Stimulated activated CD4-positive, alpha-beta T cell treated with anti-CD3 and anti-CD28 coated beads, Interleukin-4, amount 100 ng/mL, for 4 hours (primary cell): ENCODE measurements at places on chromosomes 1 and 21.

DNA sequence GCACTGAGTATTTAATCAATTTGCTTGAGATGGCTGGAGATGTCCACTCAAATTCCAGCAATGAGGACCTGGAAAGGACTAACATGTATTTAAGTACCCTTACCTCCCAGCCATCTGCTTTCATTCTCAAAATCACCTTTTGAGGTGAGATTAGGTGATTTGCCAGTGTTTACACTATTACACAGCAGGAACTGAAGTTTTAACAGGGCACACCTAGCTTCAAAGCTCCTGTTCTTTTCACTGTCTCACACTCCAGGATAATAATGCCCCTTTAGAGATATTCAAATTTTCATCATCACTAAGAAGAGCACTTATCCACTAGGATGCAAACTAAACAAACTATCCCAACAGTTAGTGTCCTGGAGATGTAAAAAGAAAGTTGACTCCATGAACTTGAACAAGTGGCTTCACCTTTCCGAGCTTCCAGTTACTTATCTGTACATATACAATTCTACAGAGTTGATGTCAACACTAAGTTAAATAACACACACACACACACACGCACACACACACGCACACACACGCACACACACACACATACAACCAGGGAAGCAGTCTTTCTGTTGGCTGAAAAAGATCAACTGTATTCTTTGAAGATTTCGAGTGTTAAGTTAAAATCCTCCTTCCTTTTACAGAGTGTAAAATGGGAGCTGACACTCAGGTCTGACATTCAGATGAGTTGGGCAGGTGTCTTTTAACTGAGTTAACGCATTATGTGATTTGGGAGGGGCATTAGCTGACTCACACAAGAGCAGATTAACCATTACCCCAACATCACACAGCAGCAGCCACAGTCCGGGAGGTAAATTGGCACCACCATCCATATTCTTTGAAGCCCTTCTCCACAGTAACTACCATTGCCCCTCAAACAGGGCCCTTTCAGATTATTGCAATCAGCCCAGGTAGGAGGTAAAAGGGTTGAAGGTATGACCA is 15.5 kb upstream of the JAK1 start:
- DNase-seq: no peak

- DNase-seq: no peak
Measured at GRCh38 chr1:64898107-64898861, 68.1 kb downstream of the JAK1 start.

GRCh38 chr21:38965910-38966504 is 160.3 kb downstream of the ETS2 start:
- DNase-seq: no peak

DNA sequence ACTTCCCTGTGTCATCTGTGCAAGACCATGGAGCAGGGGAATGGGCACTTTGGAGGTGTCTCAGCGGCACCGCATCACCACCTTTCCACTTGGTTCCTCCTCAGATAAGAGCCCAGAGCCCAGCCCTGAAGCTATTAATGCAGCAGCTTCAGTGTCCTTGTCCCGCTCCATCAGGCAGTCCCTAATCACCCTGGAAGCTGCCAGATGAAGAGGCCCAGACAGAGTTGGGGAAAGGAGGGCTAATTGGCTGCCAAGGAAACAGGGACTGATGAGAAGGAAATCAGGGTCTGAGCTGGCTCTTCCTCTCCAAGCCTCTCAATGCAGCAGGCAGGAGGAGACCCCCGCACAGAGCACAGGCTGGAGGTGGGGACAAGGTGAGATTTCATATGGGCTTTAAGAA is 83.1 kb upstream of the KLHDC7A start:
- no peak for DNase-seq

- DNase-seq: no peak
Measured at GRCh38 chr1:67439277-67440029, 9.3 kb upstream of the SERBP1 start.

- DNase-seq: no peak
Measured at GRCh38 chr1:1567891-1568291, 6.8 kb downstream of the SSU72 start.
